ENCODE measurements at places on chromosomes 11 and 22.

- ATAC-seq = no peak
These were observed 15.0 kb downstream of the CABIN1 start for GRCh38 chr22:24026056-24026455.

DNA sequence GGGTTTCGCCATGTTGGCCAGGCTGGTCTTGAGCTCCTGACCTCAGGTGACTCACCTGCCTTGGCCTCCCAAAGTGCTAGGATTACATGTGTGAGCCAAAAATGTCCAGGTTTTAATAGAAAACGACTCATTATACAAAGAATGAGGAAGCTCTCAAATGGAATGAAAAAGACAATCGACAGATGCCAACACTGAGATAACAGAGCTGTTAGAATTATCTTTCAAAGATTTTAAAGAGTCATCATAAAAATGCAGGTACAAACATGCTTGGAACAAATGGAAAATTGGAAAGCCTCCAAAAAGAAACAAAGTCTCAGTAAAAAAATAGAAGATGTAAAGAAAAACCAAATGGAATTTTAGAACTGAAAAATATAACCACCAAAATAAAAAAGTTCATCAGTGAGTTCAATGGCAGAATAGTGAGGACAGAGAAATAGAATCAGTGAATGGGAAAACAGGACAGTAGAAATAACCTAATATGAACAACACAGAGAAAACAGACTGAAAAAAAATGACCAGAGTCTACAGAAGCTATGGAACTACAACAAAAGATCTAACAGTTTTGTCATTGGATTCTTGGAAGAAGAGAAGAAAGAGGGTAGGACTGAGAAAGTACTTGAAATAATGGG is 10.9 kb downstream of the GAB2 start:
- ATAC-seq = no peak

GRCh38 chr22:26447584-26448329 is 18.7 kb downstream of the ASPHD2 start:
- no peak for ATAC-seq

- no peak for ATAC-seq
These were observed 129.3 kb downstream of the GRIA4 start for GRCh38 chr11:105738986-105739795.

GRCh38 chr22:38792833-38793232 is 1.1 kb downstream of the DNAL4 start:
- ATAC-seq = no peak
